Activated CD8-positive, alpha-beta memory T cell treated with anti-CD3 and anti-CD28 coated beads, Interleukin-2, amount 50 U/mL, for 4 hours (primary cell): ENCODE measurements at places on chromosomes 16 and 17.
A peak's percentile ranks its signal among the peaks of the same experiment; 100 is the strongest.

DNA sequence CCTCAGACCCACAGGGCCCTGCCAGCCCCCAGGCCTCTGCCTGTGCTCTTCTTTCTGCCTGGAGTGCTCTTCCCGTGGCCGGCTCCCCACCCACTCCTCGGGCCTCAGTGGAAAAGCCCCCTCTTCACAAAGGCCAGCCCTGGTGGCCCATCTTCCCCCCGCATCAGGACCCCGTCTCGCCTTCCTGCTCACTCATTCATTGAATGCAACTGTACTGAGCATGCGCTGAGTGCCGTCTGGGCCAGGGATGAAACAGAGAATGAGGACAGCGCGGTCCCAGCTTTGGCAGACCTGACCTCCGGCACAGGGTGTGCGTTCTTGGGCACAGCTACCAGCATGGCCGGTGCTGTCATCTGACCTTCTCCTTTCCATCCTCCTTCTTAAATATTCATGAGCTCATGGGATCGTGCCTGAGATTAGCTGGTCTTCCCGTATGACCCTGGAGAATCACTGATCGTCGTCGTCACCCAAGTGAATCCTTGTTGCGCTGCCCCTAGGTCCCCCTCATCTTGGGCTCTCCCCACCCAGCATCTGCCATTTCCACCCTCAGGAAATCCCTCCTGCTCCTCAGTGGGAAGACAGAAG is 16.4 kb upstream of the OSGIN1 start:
- DNase-seq = no peak

GRCh38 chr16:89841275-89841674 is 13.0 kb downstream of the SPIRE2 start:
- DNase-seq = peak; percentile 64

- no peak for DNase-seq
Measured at GRCh38 chr17:77085926-77086432, 54.8 kb upstream of the SEC14L1 start.

DNA sequence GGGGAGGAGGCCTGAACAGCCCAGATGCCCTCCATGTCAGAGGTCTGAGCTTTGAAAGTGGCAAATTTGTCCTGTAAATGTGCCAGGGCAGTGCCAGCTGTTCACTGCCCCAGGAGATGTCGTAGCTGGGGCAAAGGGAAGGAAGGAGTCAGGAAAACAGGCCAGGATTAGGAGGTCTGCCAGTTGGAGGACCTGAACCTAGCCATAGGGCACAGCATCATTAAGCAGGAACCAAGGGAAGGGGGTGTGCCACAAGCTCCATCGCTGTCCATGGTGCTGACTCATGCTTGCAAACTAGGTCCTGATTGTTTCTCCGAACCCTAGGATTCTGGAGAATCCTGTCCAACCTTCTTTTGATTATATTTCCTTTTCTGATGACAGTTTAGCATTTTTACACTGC is 124.2 kb downstream of the TMEM132E start:
- no peak for DNase-seq

DNA sequence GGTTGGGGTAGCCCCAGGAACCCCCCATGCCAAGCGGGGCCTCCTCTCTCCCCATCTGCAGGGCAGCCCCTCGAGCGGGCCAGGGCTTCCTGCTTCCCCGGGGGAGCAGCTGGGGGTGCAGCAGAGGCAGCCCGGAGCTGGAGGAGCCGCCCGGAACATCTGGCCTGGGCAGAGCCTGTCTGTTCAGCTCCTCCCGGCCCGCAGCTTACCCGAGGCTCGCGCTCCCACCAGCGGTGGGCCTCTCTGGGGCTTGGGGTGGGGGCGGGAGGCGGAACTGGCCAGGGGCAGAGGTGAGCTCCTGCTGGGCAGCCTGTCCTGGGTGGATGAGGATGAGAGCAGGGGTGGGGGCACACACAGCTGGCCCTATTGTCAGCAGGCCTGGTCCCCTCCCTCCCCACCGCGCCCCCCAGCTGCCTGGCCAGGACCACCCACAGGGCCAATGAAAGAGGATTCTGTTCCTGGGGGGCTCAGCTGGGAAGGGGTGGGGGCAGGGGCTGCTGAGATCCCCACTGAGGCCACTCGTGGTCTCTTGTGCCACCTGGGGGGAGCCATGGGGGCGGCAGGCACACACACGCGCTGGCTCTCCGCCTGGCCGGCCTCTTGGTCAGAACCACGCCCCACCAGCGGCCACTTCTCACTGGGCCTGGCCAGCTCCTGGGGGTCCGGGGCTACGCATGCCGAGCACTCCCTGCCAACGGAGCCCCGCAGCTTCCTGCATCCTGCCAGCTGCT is 34.7 kb downstream of the BAHCC1 start:
- no peak for DNase-seq

GRCh38 chr16:11452746-11453389 is 107.6 kb downstream of the RMI2 start:
- DNase-seq = no peak

GRCh38 chr16:1832838-1833454 is 5.9 kb downstream of the FAHD1 start:
- DNase-seq = no peak

DNA sequence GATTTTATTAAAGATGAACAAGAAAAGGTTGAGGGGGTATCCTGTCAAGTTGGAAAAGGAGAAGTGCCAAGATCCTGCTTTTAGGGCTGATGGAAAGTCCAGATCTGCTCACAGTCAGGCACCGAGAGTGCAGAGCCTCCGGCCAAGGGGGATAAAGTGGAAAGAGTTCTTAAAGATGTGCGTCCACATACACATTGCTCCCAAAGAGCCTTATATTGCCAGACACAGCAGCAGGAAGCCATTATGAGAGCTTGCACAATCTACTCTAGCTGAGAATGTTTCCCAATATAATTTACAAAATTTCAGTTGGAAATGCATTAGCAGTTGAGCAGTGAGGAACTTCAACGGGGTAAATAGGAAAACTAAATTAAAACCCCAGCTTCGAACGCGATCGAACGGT is 95.6 kb downstream of the SALL1 start:
- no peak for DNase-seq

DNA sequence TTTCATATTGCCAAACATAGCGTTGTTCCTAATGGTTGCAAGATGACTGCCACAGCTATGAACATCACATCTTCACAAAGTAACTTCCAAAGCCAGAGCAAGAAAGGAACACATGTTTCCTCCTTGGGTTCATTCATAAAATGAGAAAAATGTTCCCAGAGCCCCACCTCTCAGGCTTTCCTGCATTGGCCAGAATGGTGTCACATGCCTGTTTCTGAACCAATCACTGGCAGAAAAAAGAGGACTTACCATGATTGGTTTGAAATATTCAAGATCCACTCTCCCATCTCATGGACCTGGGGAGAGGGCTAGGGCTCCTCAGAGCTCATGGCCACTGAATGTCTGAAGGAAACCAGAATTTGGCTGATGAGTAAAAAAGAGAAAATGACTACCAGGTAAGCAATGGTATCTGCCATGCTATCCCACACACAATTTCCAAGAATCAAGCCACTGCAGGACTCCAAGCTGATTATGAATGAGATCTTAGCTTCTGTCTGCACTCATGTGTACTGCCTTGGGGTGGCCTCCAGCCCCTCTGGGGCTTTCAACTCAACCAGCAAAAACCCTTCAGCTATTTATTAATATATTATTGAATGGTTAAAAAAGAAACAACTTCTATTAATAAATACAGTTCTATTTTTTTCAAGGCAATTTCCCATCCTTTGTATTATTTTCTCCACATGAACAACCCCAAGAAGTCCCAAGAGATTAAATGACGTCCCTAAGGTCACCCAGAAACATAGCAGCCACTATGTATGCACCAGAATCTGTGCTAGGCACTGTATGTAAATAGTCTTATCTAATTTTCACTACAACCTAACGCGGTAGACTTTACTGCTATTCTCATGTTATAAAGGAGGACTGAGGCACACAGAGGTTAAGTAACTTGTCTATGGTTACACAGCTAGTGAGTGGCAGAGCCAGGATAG is 61.4 kb upstream of the TMC5 start:
- no peak for DNase-seq

- no peak for DNase-seq
Measured at GRCh38 chr16:88731699-88732098, 25.4 kb downstream of the CTU2 start.

GRCh38 chr16:67509016-67509415 is 19.6 kb upstream of the RIPOR1 start:
- DNase-seq = no peak

- DNase-seq = peak; percentile 52
Measured at GRCh38 chr17:78842881-78843565, 2.4 kb upstream of the USP36 start.

DNA sequence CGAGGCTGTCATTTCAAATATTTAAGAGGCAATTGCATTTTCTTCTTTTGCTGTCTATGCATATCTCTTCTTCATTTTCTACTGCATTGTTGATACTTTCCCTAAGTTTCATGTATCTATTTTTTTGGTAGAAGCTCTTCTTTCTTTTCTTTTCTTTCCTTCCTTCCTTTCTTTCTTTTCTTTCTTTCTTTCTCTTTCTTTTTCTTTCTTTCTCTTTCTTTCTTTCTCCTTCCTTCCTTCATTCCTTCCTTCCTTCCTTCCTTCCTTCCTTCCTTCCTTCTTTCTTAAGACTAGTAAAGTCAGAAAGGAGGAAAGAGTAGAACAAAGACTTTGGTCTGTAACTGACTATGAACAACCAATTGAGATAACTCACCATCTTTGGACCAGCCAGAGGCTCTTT is 33.9 kb downstream of the MRC2 start:
- no peak for DNase-seq

DNA sequence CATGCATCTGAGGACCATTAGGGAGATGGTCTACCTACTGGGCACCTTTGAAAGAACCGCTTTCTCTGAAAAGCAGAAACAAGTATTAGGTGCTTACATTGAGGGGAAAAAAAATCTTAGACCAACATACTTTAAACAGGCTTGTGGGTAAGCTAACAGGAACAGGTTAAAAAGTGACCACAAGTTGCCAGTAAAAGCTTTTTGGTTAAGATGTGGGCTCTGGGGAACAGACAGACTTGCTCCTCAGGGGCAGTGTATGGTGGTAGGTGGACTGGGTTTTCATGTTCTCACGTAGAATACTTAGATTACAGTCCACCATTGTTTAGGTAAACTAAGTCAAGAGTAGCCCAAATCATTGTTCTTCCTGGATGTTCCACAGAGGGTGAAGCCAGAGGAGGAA is 41.2 kb downstream of the REXO5 start:
- no peak for DNase-seq

GRCh38 chr16:76235426-76235825 is 41.8 kb upstream of the CNTNAP4 start:
- no peak for DNase-seq

GRCh38 chr17:49664706-49665211 is 13.1 kb downstream of the SPOP start:
- no peak for DNase-seq

DNA sequence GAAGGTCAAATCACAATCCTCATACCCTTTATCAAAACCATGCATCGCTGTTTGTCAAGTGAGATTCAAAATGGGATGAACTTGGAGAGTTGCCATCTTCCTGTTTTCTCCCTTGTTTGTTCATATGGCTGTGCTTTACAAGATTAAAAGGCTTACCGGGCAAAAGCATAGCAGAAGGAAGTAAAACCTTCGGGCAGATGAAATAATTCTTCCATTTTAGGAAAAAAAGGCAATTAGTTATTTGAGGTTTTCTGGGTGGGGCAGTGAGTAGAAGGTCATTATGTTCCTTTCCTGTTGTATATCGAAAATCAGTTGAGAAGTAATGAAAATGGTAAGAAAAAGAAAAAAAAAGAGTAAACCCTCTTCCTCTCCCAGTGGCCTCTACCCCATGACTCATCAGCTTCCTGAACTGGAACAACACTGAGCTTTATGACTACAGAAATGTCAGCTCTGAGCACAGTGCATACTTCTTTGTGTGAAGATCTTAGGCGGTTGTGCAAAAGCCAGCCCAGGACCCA is 369.2 kb downstream of the CDH13 start:
- DNase-seq = no peak

GRCh38 chr17:17484451-17484899 is 7.7 kb downstream of the MED9 start:
- no peak for DNase-seq

DNA sequence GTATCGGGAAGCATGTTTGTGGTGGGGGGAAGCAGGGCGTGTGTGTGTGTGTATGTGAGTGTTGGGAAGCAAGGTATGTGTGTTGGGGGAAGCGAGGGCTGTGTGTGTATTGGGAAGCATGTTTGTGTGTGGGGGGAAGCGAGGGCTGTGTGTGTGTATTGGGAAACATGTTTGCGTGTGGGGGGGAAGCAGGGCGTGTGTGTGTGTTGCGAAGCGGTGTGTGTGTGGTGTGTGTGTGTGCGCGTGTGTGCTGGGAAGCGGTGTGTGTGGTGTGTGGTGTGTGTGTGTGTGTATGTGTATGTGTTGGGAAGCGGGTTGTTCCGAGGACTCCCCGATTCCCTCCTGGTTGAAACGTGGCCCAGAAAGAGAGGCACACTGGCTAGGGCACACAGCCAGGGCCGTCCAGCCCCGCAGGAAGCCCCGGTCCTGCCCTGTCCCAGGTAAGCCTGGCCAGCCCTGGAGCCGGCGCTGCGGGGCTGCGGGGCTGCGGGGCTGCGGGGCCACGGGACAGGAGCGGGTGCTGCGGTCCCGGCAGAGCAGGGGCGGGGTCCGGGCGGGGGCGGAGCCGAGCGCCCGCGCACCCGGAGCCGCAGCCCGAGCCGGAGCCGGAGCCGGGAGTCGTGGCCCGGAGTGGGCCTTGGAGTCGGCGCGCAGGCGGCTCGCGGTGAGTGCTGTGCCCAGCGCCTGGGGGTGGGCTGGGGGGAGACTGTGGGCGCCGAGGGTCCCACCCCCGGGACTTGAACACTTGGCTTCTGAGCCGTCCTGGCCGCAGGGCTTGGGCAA is at the start of gene NOD2:
TSS of gene NOD2 (plus strand) at position 608 of the 783 bp plus-strand sequence. CDS start 5,890 bp downstream, outside the sequence.
- no peak for DNase-seq

DNA sequence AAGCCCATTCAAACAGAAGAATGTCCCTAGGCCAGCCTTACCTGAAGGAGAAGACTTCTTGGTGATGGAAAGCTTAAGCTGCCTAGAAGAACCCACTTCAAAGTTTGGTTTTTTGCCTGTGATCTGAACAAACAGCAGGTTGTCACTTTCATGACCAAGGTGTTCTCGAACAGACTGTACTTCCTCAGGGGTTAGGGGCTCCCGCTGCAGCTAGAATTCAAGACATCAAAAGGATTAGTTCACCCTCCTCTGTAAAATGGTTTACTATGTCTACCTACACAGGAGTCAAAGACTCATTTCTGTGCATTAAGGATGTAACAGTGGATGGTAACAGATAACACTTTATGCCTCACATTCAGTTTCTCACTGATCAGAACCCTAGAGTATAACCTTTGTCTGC is 13.2 kb downstream of the CIAPIN1 start:
- DNase-seq = no peak

GRCh38 chr17:67459985-67460384 is 82.9 kb downstream of the PITPNC1 start:
- DNase-seq = no peak

DNA sequence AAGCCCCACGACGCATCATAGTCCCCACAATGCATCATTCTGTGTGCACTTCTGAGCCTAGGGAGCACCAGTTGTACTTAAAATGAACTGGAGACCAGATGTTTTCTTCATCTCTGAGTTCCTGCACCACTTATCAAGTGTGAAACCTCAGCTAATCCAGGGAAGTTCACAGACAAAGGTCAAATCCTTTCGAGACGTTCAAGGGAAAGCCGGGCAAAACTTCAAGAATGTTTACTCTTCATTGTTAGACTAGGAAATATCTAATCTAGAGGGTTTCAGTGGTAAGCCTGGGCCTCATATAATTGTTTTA is 4.6 kb upstream of the PMP22 start:
- DNase-seq = no peak
